Right renal pelvis (tissue), 4 donors: ENCODE measurements at places on chromosomes 5 and 9. TPM values are rescaled to one million over a fixed set of nuclear protein-coding genes. Genes with fewer than 3 reads are reported as not detected.

Gene PIP5K1B
- polyA plus RNA-seq, result 7.9 TPM

GRCh38 chr9:127283917-127284497 lies 19.4 kb downstream of the GARNL3 start:
- DNase-seq, result no peak

Gene PCA3
- 1.3 TPM for polyA plus RNA-seq

GRCh38 chr5:80763873-80764647 lies 109.3 kb upstream of the DHFR start:
- DNase-seq, result no peak

- DNase-seq, result no peak
These were observed 14.9 kb upstream of the GFPT2 start for GRCh38 chr5:180367991-180368390.

- no peak for DNase-seq
These were observed 402.3 kb upstream of the CHD1 start for GRCh38 chr5:99331061-99331460.
